ENCODE measurements at places on chromosomes 5 and 9. TPM values are rescaled to one million over a fixed set of nuclear protein-coding genes. Genes with fewer than 3 reads are reported as not detected.

The HMMR gene
- total RNA-seq: 40.3 TPM

The FRMD3 gene
- 0.34 TPM for total RNA-seq

The PLAC8L1 gene
- total RNA-seq: 0.74 TPM

The ANKRD31 gene
- 0.28 TPM for total RNA-seq

The AQP7 gene
- not detected for total RNA-seq

- H3K27me3 ChIP-seq: no peaks in the 10 kb centered on the region
- H3K27ac ChIP-seq: no peak overlapping the region
- peaks cover 14% of the 10 kb centered on the region for H3K36me3 ChIP-seq
- H3K4me1 ChIP-seq: peaks cover 1% of the 10 kb centered on the region
- no peak for DNase-seq
Observed at GRCh38 chr9:137212520-137212919, 7.0 kb downstream of the NDOR1 start.

GRCh38 chr9:111237447-111237846, 92.6 kb downstream of the OR2K2 start:
- no peaks in the 10 kb centered on the region for H3K4me1 ChIP-seq
- H3K27ac ChIP-seq: no peak overlapping the region
- no peaks in the 10 kb centered on the region for H3K36me3 ChIP-seq
- no peak for DNase-seq
- no peak overlapping the region for H3K4me3 ChIP-seq

DNA sequence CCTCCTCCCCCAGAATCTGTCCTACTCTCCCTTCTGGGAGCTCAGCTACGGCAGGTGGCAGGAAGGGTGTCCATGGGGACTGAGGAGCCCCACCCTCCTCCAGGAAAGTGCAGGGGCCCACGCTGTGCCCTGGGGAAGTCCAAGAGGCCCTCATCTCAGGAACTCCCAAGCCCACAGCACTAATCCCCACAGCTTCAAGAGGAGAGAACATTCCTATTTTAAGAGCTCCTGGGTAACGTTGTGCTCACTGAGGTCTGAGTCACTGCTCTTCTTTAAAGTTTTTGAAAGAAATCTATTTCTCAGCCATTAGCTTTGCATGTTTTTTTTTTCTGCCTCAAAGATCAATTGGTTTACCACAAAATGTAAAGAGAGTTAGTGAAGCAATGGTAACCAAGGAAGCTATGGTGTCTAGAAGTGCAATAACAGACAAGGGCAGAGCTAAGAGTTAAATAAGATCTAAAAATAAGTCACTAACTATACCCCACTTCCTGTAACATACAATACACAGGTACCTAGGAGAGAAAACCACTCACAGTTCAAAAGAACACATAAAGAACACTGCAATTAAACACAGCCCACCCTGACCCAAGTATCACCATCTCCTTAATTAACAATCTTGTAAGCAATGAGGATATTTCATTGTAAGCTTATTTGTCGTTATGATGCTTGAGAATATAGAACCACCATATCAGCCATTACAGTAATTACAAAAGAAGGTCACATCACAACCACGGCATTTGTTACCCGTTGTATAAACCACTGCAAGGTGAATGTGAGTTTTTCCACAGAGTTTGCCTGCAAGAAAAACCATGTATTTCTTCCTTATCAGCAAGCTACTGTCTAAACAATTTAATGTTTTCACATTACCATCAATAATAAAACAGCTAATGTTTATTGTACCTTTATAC, 382.3 kb upstream of the SLC30A5 start:
- H3K4me3 ChIP-seq: peak overlapping the region; percentile 44
- H3K27me3 ChIP-seq: no peaks in the 10 kb centered on the region
- H3K4me1 ChIP-seq: peaks cover 26% of the 10 kb centered on the region
- no peaks in the 10 kb centered on the region for H3K36me3 ChIP-seq
- H3K27ac ChIP-seq: peak overlapping the region; percentile 79
